HFFc6 (cell line): ENCODE measurements at places on chromosomes 11 and 22. TPM values are rescaled to one million over a fixed set of nuclear protein-coding genes. Genes with fewer than 3 reads are reported as not detected.

THOC5 gene
- 51.7 to 59.4 TPM (median 53.1 TPM) in 3 replicates for total RNA-seq

DLG2 gene
- 0.41 to 0.48 TPM (median 0.46 TPM) in 3 replicates for total RNA-seq

SLC17A6 gene
- total RNA-seq = not detected in 3 replicates

DNA sequence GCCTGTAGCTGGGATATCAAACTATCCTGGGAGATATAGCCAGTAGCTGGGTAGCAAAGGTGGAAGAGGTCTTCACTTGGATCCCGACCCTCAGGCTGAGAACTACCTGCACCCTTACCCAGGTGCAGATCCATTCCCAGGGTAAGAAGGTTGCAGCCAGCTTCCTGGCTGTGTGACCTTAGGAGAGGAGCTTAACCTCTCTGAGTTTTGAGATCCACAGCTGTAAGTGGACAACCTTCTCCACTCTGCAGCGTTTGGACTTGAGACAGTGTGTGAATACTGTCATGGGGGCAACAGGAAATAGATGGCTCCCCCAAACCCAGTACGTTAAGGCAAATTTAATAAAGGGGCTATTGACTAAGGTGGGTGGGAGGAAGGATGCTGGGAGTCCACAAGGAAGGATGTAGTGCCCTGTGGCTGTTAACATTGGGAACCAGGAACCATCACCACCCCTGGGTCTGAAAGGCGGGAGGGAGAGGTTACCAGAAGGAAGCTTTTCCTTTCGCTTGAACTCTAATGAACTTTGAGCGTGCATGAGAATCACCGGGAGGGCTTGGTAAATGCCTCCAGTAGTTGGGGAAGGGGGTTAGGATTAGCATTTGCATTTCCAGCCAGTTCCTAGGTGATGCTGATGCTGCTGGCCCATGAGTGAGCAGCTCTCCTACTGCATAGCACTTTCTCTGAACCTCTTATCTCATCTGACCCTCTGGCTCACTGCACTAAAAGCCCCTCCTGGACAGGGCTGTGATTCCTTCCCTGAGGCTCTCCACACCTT is 24.4 kb downstream of the SGSM1 start:
- DNase-seq = no peak

DNA sequence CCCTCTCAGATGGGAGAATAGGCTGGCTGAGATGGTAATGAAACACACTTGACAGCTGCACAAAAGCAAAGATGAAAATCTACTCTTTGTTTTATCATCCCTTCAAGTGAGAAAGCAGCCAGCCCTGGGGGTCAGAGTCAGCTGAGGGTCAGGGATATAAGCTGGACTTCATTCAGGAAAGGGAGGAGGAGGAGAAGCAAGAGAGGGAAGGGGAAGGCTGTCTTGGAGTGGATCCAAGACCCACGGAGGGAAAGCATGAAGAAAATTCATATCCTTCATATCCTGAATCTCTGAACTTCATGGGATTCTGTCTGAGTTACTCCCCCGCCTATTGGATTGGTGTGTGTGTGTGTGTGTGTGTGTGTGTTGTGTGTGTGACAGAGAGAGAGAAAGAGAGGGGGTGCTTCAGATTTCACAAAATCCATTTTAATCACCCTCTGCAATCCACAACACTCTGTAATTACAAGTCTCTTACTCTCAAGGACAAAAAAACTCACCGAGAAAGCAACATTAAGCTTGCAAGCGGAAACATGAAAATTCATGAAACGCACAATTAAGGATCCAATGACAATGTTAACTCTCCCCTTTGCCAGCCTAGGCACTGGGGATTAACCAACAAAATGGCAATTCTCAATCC is 327.7 kb downstream of the TENM4 start:
- DNase-seq = no peak

- DNase-seq = no peak
Observed at GRCh38 chr11:64138398-64138797, 27.5 kb downstream of the MACROD1 start.
